ENCODE measurements at places on chromosomes 12 and 14.

DNA sequence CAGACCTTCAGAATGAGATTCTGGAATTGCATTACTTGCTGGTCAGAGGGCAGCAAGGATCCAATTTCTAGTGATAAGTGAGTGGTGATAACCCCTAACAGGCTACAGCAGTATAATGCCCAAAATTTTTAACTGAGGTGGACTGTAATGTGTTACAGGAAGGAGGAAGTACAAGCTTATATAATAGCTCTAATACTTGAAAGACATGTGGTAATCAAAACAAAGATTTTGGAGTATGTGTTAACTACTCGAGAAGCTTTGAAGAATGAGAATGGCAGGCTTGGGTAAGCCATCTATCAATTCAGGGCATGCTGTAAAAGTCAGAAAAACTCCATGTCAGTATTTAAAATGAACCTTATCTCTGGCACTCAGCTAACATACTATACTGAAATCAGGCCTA lies 70.5 kb downstream of the ANKS1B start:
- DNase-seq, result no peak

DNA sequence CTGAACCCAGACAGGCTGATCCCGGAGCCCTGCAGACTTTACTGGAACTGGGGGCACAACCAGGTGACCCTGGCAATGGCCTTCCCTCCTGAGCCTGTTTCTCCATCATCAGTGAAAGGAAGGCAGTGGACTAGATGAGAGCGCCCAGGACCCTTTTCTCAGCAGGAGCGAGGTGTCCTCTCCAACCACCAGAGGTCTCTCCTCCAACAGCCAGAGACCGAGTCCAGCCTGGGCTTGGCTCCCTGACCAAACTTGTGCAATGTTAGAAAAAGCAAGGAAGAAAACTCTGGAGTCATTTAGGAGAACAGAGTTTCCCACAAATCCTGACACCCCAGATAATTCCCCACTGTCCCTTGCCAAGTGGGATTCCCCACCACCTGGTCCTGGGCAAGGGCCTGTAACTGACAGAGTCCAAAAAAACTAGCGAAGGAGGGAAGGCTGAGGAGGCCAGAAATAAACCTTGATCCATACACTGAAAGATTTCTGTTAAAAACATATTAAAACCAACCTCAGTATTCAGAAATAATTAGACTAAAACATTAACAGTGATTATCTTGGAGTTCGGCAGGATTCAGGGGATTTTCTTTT lies 9.0 kb downstream of the RPS6KL1 start:
- DNase-seq, result peak; percentile 85

DNA sequence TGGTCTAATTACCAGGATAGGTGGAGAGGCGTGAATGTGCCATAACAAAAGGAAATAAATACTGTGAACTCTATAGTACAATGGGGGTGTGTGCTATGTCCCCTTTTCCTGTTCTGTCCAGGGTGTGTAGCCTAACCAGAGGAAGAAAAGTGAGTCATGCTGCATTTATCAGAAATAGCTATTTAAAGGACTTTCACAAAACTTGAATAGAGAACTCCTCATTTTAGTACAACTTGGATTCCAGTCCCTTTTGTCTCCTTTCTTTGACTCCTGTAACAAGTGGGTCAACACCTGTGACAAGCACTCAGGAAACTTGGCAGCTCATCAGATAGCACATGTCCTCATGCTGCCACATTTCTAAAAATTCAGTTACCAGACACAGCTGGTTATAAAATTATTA lies 123.4 kb downstream of the CCDC91 start:
- DNase-seq, result no peak

DNA sequence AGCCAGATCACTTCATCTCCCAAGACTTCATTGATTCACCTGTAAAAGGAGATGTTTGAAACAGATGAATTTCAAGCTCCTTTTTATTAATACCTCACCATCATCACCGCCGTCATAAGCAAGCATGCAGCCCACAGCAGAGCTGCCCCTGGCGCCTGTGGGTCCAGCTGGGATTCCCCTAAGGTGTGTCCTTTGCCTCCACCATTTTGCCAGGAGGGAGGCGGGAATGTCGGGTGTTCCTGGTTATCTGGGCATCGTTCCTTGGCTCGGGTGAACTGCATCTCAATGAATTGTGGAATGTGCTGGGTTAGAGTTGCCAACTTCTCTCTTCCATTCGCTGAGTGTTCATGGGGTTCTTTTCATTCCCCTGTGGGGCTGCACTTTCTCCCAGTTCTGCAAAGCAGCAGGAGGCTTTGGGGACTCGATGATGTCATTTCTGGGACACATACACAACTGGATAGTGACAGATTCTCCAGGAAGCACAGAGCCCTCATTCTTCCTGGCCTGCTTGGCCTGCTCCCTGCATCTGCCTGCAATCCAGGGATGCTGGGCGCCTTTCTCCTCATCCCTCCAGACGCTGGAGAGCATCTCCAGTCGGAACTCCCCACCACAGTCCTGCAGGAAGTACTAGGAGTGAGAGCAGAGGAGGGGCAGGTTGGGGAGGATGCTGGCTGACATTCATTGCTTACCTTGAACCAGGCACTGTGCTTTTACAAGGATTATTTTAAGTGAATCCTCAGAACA lies 10.1 kb downstream of the CCND2 start:
- DNase-seq, result no peak

DNA sequence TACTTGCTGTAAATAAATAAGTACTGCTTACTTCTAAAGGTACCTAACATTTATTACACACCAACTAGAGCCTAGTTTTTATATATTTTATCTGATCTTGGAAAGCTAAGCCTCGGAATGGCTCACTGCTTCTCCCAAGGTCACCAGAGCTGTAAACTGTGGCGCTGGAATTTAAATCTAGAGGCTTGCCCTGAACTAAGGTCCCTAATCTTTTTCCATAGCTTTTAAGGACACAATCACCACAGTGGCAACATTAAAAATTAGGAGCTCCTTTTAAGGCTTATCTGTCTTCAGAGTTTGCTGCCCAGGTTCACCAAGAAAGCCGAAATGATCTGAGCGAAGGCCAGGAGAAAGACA lies 670 bp downstream of the CCNB1IP1 start:
- no peak for DNase-seq

DNA sequence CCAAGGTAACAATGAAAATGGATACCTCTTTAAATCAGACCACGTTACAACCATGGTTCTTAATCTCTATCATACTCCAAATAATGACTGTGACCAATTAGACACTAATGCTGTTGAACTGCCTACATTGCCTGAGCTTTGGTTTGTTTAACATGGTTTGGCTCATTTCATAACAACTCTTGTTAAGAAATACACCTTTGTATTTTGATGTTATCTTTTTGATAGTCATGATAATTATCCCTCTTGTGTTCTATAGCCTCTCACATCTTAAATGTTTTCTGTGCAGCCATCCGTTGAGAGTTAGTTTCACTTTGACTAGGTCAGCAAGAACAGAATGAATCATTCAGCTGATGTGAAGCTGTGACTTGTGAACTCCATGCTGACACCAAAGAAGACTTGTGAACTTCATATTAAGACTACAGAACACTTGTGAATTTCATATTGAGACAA lies 75.5 kb upstream of the RERGL start:
- DNase-seq, result no peak

GRCh38 chr14:80456209-80456608 lies 244.9 kb upstream of the DIO2 start:
- no peak for DNase-seq

DNA sequence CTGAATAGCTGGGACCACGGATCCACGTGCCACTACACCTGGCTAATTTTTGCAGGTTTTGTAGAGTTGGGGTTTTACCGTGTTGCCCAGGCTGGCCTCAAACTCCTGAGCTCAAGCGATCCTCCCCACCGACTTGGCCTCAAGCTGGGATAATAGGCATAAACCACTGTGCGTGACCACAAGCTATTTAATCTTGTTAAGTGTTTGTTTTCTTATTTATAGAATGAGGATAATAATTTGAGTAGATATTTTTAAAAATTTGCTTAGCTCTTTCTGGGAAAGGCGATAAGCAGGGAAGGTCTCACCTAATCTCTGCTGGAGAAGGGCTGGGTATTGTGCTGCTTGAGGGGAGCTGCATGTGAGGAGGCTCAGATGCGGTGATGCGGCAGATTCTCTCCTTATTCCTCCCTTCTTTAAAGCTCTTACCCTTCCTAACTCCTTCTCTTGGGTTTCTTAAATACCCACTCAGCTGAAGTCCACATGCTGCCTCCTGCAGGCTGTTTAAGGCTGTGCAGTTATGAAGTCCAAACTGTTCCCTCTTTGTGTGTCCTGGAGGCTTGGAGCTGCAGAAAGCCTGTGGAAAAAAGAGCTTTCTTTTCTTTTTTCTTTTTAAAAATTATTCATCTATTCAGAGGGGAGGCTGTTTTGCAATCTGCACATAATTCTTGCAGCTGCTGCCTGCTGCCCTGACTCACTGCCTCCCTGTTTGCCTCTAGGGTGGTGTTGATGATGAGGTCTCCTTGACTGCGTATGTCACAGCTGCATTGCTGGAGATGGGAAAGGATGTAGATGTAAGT lies 37.9 kb downstream of the A2ML1 start:
- DNase-seq, result no peak

DNA sequence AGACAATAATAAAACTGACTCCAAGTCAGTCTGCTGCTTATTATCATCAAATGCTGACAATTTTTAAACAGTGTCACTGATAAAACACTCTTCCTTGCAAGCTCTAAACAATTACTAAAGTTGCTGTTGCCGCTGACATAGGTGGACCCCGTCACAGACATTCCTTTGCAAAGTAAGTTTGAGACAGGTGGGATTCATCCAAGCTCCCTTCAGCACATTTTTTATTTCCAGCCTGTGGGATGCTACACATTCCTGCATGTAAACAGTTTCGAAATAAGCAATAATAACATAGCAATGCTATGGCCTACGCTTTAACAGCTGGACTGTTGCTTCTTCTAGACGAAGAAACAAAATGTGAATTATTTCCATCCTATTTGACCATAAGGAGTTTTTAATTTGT lies 85.4 kb upstream of the HIF1A start:
- no peak for DNase-seq

DNA sequence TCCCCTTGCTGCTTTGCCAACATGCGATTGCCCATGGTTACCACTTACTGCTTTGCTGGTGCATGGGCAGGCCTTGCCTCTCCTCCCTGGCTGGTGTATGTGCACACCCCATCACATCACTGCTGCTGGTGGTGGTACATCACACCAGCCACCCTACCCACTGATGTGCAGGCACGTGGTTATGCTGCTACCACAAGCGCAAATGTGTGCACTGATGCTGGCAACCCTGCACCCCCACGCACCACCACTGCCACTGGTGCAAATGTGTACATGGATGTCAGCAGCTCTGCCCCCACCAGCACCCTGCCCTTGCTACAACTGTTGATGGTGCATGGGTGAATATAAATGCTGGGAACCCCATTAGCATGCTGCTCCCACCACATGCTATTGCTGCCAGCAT lies 261.7 kb downstream of the AEBP2 start:
- no peak for DNase-seq

DNA sequence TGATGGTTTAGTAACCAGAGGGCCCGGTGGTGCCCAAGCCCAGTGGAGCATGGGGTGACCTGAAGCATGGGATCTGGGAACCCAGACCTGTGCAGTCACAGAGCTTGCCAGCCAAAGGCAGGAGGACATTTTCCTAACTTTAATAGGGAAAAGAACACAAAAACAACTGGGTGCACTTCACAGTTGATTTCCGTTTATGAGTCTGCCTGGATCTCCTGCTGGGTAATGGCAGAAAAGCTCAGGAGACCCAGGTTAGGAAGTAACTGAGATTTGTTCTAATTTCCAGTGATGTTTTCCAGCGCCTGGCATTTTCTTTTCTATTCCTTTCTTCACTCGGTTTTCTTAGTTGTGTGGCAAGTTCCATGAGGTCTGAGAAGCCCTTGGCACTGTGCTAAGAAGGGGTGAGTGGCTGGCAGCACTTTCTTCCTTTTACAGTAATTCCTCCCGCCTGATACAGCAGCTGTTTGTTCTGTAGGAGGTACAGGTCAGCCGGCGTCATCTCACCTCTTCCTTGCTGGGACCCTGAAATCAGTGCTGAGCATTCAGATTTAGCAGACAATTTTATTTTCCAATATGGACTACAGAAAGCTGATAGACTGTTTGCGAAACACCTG lies 5.1 kb downstream of the CACNA1C start:
- DNase-seq, result no peak

GRCh38 chr12:57754411-57755193 lies at the start of gene MARCHF9:
TSS of gene MARCHF9 (plus strand) at chr12:57755103. CDS start at chr12:57755529, 426 bp downstream.
- no peak for DNase-seq

- no peak for DNase-seq
These were observed 188.3 kb upstream of the SLC38A2 start for GRCh38 chr12:46560874-46561273.

GRCh38 chr12:46503637-46504175 lies 131.1 kb upstream of the SLC38A2 start:
- DNase-seq, result no peak

DNA sequence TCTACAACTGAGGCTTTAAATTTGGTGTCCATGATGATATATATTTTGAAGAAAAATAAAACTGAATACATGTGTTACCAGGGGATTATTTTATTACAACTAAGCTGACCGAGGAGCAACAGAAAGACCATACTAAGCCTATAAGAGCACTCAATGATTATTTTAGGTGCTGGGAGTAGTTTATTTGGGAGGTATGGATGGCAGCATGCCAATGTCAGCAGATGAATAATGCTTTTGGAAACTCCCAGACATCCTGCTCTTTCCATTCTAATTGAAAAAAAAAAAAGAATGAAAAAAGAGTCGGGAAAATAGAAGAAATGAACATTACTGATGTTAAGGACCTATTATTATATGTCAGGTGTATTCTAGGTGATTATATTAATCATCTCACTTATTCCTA lies 441.2 kb downstream of the BTG1 start:
- no peak for DNase-seq

DNA sequence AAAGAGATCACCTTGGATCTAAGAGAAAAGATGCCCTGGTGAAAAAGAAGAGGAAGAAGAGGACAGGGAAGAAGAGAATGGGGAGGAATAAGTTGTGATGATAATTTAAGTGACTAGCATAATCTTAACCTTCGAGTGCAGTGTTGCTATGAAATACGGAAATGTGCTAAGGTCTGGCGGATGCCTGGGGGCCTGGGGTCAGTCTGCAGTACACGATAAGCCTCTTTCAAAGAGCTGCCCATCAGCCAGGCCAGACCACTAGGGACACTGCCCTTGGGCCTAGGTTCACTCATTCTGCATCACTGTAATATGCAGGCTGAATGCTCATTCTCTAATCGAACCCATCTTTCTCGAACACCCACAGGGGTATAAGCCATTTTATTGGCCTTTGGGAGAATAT lies 83.4 kb downstream of the PLEKHG3 start:
- DNase-seq, result no peak

- DNase-seq, result no peak
These were observed 6.1 kb downstream of the RAPGEF3 start for GRCh38 chr12:47752552-47752951.

DNA sequence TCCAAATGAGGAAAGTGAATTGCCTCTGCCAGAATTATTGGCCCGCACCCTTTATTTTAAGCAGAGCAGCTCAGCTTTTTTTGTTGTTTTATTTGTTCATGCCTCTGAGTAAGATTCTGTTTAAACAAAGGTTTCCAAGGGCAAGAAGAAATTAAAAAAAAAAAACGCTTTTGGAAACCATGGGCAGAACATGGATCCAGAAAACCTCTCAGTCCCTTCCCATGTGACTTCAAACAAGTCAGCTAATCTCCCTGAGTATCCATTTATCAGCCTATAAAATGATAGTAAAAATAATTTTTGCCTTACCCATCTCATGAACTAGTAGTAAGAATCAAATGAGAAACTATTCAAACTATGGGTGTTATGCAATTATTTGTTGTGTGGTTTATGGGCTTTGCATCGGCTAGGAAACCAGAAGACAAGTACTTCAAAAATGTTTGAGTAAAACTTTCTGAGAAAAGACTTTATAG lies 27.6 kb downstream of the KITLG start:
- DNase-seq, result no peak
